NCI-H1417 treated with DMSO at 0.1 percent for 48 hours (cell line): ENCODE measurements at places on chromosomes 1 and 21.

GRCh38 chr1:206716870-206717673, 32.4 kb downstream of the MAPKAPK2 start:
- no peak for DNase-seq

- no peak for DNase-seq
Measured at GRCh38 chr21:19776076-19776475, 1222.1 kb upstream of the NCAM2 start.

DNA sequence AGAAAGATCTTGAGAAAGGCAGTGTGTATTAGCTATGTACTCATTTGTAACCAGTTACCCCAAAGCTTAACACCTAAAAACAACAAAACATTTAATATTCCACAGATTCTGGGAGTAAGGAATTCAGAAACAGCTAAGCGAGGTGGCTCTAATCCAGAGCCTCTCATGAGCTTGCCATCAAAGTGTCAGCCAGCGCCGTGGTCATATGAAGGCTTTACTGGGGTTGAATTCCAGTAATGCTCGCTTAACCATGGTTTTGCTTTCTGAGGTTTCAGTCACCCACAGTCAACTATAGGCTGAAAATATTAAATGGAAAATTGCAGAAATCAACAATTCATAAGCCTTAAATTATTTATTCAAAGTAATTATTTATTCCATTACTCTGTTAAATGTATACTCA, 101.8 kb downstream of the CLIC6 start:
- DNase-seq, result no peak

DNA sequence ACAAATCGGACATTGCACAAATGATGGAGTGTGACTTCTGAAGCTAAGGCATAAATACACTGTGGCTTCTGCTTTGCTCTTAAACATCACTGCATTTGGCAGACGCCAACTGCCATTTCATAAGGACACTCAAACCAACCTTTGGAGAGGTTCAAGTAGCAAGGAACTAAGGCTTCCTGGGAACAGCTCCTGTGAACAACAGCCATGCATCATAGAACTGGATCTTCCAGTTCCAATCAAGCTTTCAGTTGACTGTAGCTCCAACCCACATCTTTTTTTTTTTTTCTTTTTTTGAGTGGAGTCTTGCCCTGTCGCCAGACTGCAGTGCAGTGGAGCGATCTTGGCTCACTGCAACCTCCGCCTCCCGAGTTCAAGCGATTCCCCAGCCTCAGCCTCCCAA, 10.7 kb upstream of the HUNK start:
- DNase-seq, result no peak

DNA sequence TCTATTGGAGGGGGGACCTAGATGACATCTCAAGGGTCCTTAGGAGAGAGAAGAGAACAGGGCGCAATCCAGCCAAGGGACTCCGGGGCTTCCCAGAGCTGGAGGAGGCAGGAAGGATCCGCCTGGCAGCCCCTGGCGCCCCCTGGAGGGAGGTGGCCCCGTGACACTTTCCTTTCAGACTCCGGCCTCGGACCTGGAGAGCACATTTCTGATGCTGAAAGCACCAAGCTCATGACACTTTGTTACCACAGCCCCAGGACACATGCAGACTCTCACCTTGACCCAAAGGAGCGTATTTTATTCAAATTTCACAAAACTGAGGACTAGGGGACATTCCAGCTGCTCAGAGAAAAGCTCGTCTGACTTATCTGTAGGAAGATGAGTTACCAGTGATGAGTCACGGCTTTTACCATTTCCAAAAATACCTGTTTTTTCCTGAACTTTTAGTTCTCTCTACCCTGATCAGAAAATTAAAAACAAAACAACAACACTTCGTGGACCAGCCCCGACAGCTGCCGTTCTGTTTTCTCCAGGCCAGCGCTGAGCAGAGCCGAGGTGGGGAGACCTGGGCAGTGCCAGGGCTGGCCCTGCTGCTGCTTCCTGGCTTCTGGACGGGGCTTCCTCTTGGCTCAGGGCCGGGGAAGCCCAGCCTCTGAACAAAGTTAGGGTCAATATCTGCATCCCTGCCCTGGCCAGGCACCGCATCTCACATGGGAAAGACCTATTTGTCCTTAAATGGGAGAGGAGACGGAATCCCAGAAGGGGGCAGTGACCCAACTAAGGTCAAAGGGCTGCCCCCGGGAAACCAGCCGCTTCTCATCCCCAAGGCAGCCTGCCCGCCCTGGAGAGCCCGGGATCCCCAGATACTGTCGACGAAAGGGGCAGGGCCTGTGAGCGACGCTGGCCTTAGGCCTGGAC, 21.6 kb upstream of the POFUT2 start:
- no peak for DNase-seq

- no peak for DNase-seq
Measured at GRCh38 chr1:3599816-3600215, 11.5 kb downstream of the MEGF6 start.

DNA sequence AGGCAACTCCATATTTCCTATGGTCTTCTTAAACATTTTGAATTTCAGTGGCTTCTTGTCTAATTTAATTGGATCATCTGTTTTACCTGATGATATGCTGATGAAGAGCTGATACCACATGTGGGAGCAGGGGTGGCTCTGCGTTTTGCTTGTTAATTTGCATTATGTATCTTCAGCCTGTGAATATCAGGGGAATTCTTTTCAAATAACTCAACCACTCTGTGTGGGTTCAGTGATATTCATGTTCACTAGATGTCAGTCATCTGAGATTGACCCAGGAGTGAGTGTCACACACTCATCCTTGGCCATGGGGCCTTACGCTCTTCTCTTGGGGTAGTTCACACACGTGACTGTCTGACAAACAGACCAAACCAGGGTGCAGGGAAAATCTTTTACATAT, 83.0 kb downstream of the FCRL5 start:
- no peak for DNase-seq

GRCh38 chr1:166933633-166934032, 41.7 kb downstream of the ILDR2 start:
- DNase-seq, result no peak

- DNase-seq, result no peak
Measured at GRCh38 chr1:162383516-162383915, 2.0 kb downstream of the C1orf226 start.
